ENCODE measurements at places on chromosomes 4 and X.

DNA sequence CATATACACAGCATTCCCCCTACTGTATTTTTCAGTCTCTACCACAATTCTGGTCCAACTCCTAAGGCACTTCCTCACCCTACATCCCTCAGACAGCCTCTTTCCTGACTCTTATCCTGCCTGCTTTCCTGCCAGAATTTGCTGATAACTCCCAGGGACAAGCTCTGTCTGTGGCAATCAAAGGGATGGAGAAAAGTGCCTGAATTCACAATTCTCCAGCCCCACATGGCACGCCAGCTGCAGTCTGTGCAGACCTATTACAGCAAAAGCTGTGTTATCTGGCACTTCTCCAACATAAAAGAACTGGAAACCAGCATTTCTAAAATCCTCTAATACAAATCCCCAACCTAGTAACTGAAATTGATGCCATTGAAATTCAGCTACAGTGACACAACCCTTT lies 404.8 kb downstream of the KLHL13 start:
- no peak for DNase-seq

DNA sequence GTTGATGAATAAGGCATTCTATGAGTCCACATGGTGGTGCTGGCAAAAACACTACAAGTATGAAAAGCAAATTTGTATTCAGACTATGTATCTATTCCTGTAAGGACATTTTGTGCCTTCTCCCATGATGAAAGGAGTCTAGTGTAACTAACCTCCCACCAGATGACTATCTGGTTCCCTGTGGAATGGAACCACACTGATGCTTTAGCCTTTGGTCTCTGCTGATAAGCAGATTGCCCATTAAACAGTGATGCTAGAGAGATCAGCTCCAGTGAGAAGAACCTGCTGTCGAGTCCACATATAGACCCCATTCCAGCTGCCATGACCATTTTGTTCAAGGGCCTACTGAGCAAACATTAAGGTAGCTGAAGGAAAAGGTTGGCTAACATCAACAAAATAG lies 10.5 kb upstream of the THOC2 start:
- peak; percentile 22 for DNase-seq

- no peak for DNase-seq
These were observed 589.4 kb downstream of the ANKRD50 start for GRCh38 chr4:124123181-124123580.

DNA sequence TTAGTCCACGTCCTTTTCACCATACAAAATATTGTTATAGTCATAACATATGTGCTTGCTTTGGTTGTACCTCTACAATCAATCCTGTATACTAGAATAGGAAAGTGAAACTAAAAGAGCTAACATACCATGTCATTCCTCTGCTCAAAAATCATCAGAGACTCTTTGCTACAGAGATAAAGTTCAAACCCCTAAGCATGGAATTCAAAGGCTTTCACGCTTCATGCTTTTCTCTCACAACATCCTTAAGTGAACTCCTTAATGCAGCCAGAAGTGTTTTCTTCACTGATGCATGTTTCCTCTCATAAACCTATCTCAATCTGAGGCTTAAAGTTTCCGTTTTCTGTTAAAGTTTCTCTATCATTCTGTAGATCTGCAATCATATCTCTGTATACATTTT lies 744.6 kb upstream of the IGFBP7 start:
- DNase-seq: no peak

GRCh38 chrX:123859409-123859845 lies 426 bp upstream of the XIAP start:
- DNase-seq: peak; percentile 74

DNA sequence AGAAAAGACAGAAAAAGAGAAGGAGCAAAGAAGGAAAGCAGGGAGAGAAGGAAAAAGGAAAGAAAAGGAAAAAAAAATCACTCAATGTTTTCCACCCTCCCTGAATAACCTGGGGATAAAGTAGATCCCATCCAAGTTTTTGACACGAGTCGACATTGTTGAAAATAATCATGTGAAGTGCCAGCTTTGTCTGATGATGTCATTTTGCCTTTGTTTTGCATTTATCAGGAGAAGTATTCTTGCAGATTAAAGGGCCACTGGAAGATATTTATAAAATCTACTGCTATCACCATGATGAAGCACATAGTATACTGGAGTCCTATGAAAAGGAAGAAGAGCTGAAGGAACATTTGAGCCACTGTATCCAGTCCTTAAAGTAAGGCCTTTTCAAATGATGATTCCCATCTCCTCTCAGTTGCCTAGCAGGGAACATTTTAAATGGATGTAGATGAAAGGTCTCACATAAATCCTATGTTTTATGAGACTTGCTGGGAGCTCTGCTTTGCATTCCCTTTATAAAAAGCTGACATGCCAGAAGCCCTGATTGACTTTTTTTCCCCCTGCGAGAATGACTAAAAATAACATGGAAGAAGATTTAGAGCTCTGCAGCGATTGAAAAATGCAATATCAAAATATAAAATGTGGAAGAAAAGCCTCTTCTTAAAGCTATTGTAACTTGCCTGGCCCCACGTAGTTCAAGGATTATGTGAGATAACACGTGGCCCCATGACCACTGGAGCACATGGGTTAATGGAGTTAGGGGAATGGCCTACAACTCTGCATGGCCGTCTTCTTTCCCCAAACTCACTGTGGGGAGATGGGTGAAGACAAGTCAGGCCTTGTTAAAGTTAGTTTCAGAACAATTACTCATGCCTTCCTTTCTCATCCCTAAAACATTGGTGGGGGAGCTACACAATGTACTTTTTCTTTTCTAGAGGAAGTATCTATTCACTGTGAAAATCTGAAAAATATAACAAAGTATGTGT lies 77.5 kb downstream of the INTS12 start:
- DNase-seq: no peak

GRCh38 chr4:119008761-119009160 lies 120.1 kb downstream of the SYNPO2 start:
- no peak for DNase-seq

GRCh38 chr4:2697995-2698414 lies 58.1 kb downstream of the TNIP2 start:
- DNase-seq: no peak

DNA sequence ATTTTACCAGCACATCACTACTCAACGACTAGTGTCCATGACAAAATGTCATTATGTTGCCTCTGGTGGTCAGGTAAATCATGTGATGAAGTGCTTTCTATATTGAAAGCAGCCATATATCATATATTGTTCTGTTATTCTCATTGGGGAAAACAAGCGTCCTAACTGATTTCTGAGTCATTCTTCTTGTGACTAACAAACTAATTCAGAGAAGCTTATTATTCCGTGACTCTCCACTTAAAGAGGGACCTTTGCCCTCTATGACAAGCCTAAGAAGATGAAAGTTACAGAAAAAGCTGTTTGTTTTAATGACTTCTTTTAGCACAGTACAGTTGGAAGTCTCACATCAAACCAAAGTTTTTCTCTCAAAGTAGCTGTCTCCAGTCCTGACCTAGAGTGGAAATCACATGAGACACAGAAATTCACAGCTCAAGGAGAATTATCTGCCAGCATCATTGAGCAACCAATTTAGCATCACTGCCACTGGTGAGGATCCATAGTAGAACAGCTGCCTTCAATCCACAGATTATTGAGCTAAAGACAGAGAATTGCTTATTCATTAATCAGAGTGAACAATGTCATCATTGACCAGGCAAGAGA lies 36.4 kb downstream of the ASB9 start:
- DNase-seq: no peak

DNA sequence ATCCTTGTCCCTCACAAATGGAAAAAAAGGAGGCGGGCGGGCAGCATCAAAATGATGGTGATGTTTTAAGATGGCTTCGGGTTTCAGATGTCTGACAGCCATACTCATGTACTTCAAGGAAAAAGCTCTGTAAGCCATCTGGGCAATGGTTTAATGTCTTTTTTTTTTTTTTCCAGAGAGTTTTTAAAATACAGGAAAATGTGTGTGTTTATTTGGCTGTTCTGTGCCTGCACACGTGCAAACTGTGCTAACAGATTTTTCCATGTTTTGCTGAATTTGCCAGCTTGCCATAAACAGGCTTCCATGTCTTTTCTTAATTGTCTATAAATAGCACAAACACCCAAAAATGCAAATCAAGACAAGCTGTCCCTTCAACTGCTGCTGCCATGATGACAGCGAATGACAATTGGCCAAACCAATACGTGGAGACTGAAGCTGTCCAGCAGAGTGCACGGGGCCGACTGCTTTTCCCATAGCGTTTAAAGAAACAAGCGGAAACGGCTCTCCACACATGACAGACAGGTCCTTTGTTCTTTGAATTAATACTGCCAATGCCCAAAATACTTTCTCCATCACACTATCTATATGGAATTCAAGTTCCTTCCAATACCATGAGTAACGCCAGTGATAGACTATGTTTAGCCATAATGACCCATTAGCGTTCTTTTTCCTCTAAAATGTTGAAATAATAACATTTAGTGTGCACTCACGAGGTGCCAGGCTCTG lies 35.7 kb downstream of the AFAP1 start:
- peak; percentile 23 for DNase-seq

DNA sequence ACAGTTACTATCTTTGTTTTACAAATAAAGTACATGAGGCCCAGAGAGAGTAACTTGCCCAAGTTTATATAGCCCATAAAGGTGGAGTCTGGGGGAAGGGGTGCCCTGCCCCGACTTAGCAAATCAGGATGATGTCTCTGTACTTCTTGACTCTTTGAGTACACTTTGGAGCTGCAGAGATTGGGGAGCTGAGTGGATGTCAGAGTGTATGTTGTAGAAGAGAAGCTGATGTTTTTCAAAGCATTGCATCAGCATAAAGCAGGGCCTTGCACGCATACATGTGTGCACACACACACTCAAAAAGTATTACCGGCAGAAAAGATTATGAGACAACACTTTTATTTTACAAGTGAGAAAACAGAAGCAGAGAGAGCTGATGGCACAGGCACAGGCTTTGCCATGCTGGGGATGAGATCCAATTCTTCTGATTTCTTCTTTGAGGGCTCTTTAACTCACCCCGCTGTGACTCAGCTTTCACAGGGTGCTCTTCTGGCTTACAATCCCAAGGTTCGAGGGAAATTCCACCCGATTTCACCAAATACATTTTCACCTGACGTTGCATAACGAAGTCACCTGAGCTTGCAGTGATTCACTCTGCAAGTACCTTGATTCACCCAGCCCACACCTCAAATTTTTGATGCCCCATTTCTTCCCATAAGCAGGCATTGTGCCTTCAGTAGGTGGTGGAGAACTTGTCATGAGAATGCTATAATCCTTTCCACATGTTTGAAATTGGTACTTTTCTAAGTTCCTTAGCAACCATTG lies 292.8 kb upstream of the BOD1L1 start:
- no peak for DNase-seq

Measured in NCI-H510A treated with DMSO at 0.1 percent for 48 hours (cell line).